CD8-positive, alpha-beta memory T cell (primary cell): ENCODE measurements at places on chromosomes 1 and 21.
A peak's percentile ranks its signal among the peaks of the same experiment; 100 is the strongest.

DNA sequence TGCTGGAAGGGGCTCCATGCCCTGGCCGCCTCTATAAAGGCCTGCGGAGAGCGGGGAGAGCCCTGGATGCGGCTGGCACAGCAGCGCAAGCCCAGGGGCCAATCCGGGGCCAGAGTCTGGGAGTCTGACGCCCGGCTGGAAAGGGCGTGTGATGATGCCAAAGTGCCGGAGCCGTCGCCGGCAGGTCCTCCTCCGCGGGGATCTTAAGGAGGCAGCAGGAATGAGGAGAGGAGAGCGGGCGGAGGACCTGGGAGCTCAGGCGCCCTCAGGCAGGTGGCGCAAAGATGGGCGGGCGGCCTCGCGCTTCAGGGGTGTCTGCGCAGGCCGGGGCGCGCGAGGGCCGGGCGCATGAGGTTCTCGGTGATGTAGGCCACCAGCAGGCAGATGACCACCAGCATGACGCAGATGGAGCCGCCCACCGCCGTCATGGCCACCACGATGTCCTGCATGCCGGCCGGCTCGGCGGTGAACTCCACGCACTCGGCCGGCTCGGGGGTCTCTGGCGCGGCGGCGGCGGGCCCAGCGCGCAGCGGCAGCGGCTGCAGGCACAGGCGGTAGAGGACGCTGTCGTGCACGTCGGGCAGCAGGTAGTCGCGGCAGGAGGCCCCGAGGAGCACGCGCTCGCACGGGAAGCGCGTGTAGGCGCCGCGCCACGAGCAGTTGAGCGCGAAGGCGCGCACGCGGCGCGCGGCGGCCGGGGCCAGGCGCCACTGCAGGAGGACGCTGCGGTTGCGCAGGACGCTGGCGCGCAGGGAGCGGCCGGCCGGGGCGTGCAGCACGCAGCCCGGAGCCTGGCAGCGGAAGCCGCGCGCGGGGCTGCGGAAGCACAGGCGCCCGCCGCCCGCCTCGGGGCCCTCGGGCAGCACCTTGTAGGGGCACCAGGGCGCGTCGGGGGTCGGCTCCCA, 653 bp downstream of the FNDC10 start:
- H3K4me1 ChIP-seq: peaks cover 6% of the 10 kb centered on the region
- H3K36me3 ChIP-seq: no peaks in the 10 kb centered on the region
- peak; percentile 30 for DNase-seq
- no peaks in the 10 kb centered on the region for H3K27me3 ChIP-seq
- H3K27ac ChIP-seq: no peak overlapping the region

GRCh38 chr1:223712850-223713474, 623 bp downstream of the CAPN2 start:
- H3K4me3 ChIP-seq: peak overlapping the region; percentile 78
- DNase-seq: peak; percentile 48
- peak overlapping the region; percentile 72 for H3K27ac ChIP-seq
- no peaks in the 10 kb centered on the region for H3K27me3 ChIP-seq
- H3K36me3 ChIP-seq: no peaks in the 10 kb centered on the region
- peaks cover 72% of the 10 kb centered on the region for H3K4me1 ChIP-seq

DNA sequence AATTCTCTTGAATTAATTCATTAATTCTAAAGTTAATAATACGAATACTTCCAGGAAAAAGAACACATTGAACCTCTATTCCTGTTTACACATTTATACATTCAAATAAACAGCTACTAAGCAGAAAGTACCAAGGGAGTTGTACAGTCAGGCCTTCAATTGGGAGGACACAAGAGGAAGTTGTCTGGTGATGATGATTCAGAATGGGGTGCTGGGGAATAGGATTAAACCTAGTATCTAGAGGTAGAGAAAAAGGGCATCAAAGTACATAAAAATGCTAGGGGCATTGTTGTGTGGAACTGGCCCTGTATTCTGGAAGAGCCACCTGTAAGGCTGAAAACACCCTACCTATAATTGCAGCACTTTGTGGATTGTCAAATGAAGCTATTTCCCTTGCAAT, 71.7 kb upstream of the MROH9 start:
- no peaks in the 10 kb centered on the region for H3K4me1 ChIP-seq
- DNase-seq: no peak
- no peaks in the 10 kb centered on the region for H3K36me3 ChIP-seq

DNA sequence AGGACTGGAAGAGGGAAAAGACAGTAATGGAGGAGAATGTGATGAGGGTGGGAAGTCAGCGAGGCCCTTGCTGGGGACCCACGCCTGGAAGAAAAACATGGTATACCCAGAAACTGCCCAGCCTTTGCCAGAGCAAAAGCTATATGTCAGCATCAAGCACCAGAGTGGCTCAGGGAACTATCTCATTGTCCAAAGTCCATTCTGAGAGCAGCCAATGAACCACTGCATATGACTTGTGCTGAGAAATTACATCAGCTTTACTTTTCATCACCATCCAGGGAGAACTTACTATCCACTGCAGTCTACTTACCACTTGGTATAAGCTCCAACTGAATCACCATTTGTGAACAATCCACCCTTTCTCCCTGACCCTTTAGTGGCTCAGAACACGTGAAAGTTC, 148.1 kb downstream of the TTLL7 start:
- no peaks in the 10 kb centered on the region for H3K27me3 ChIP-seq
- H3K36me3 ChIP-seq: no peaks in the 10 kb centered on the region

GRCh38 chr1:232305050-232305449, 324.9 kb downstream of the SIPA1L2 start:
- no peak overlapping the region for H3K4me3 ChIP-seq
- H3K36me3 ChIP-seq: no peaks in the 10 kb centered on the region
- no peaks in the 10 kb centered on the region for H3K27me3 ChIP-seq
- no peaks in the 10 kb centered on the region for H3K4me1 ChIP-seq

DNA sequence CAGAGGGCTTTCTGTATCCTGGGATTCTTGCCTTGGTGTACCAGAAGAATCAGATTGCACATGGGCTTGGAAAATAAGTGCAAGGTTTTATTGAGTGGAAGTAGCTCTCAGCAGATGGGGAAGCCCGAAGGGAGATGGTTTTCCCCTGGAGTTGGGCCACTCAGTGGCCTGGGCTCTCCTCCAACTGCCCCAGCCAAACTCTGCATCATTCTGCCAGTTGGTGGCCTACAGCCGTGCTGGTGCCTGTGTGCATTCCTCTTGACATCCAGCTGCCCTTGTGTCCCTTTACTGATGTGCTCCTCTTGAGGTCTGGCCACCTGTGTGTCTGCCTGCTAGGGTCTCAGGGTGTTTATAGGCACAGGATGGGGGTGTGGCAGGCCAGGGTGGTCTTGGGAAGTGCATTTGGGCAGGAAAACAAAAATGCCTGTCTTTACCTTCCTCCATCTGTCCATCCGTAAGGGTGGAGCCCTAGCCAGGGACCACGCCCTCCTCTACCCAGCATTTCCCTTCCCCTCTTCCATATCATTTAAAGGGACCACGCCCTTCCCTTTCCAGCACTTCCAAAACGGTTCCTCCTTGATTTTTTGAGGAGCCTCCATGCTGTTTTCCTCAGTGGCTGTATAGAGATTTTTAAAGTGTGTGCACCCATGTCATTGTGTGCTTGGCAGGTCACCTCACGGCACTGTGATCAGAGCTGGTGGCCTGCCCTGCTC, 18.9 kb downstream of the SNAP47 start:
- peaks cover 9% of the 10 kb centered on the region for H3K36me3 ChIP-seq
- H3K4me3 ChIP-seq: no peak overlapping the region

DNA sequence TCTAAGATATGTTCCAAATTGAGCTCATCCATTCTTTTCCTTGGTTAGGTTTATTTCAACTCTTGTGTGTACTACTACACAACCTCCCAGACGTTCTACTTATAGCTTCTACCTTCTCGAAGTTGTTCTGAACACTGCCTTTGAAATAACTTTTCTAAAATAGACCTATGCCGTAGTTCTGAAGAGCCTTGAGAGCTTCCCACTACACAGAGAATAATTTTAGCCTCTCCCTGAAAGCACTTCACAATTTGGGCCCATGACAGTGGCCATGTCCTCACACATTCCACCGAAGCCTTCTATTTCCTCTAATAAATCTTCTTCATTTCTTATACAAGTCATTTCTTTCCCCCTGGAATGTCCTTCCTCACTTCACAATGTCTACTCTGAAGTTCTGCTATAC, 62.2 kb downstream of the CRB1 start:
- no peak overlapping the region for H3K27ac ChIP-seq
- DNase-seq: no peak
- no peaks in the 10 kb centered on the region for H3K4me1 ChIP-seq

DNA sequence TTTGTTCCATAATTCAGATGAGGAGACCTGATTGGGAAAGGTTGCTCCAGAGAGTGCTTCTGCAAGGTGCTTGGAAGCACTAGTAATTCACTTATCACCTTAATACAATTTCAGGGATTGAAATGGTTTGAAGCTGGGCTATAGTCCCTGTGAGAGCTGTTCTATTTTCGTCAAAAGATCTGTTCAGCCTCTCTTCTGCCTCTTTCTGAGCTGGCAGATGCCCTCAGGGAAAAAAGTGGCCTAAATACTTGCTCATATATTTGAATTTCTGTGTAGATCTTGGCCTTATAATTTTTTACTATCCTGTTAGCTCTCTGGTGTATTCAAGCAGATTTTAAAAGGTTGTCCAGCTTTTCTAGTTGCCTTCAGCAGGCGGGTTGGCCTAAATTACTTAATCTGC, 22.3 kb downstream of the C1orf146 start:
- H3K27me3 ChIP-seq: no peaks in the 10 kb centered on the region
- no peaks in the 10 kb centered on the region for H3K4me1 ChIP-seq
- no peak for DNase-seq
- H3K27ac ChIP-seq: no peak overlapping the region
- H3K36me3 ChIP-seq: no peaks in the 10 kb centered on the region

GRCh38 chr1:87754139-87754538, 425.5 kb downstream of the LMO4 start:
- H3K27me3 ChIP-seq: no peaks in the 10 kb centered on the region
- DNase-seq: no peak
- no peak overlapping the region for H3K27ac ChIP-seq

DNA sequence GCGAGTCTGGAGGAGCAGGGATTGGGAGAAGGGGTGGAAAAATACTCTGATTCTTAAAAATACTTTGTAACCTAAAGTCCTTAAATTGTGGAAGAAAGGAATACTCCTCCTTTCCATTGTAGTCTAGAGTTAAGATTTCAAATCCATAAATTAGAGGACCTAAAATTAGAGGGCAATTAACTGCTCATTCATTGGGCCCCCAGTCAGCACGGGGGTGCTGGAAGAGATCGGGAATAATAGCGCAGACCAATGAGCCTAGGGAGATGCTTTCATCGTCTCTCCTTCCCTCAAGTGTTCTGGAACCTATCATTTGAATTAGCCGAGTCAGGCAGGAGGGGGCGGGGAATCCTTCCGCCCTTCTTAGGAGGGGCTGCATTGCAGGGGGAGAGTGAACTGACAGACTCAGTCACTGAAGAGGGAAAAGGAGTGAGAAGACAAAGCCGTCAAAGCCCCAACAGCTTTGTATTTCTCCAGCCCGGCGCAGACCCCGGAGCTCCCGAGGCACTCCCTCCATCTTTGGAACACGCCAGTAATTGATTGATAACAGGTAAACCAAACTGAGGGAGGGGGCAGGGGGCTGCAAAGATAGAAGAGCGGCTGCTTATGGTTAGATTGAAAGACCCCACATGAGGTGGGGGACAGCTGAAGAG, at the start of gene MLLT11:
TSS of gene MLLT11 (plus strand) at position 391 of the 650 bp plus-strand sequence. CDS start 6,828 bp downstream, outside the sequence.
- H3K27me3 ChIP-seq: no peaks in the 10 kb centered on the region
- DNase-seq: no peak
- H3K4me1 ChIP-seq: peaks cover 9% of the 10 kb centered on the region
- H3K27ac ChIP-seq: peak within 1 kb of the TSS; percentile 98

- no peak overlapping the region for H3K27ac ChIP-seq
- no peaks in the 10 kb centered on the region for H3K27me3 ChIP-seq
- DNase-seq: no peak
- no peaks in the 10 kb centered on the region for H3K36me3 ChIP-seq
- H3K4me3 ChIP-seq: no peak overlapping the region
These were observed 109.3 kb downstream of the GALNT2 start for GRCh38 chr1:230176326-230176725.

DNA sequence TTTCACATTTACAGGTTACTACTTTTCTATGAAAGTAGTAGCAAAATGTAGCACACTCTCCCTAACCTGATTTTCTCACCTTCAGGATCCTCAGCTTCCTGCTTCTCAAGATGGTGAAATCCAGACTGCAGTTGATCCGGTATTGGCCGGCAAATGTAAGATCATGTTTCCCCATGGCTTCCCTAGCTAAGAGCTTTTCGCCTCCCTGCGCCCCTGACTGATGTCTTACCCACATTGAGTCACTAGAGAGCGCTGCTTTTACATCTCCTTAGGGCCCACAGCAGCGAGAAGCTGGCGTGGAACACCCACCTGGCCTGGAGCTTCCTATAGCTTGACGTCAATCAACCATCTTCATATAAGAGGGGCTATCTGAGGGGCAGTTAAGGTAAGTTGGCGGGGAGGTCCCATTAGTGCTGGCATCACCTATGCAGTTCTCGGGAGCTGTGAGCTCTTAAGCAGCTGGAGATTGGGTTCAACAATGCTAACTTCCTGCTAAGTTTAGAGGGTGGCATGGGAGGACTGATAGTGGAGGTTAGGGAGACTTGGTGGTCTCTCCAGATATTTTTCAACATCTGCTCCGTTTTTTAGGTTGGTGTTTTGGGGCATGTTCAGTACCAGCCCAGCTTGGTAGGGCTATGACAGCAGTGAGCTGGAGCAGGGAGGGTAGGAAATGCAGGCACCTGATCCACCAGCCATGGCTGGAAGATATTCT, 5.5 kb downstream of the PTPN7 start:
- H3K36me3 ChIP-seq: peaks cover 72% of the 10 kb centered on the region
- H3K4me3 ChIP-seq: no peak overlapping the region
- DNase-seq: no peak
- no peaks in the 10 kb centered on the region for H3K27me3 ChIP-seq
- H3K27ac ChIP-seq: peak overlapping the region; percentile 0

GRCh38 chr1:181184621-181185020, 96.1 kb downstream of the IER5 start:
- no peak overlapping the region for H3K4me3 ChIP-seq
- no peak overlapping the region for H3K27ac ChIP-seq
- H3K36me3 ChIP-seq: no peaks in the 10 kb centered on the region
- peaks cover 12% of the 10 kb centered on the region for H3K4me1 ChIP-seq
- no peaks in the 10 kb centered on the region for H3K27me3 ChIP-seq

DNA sequence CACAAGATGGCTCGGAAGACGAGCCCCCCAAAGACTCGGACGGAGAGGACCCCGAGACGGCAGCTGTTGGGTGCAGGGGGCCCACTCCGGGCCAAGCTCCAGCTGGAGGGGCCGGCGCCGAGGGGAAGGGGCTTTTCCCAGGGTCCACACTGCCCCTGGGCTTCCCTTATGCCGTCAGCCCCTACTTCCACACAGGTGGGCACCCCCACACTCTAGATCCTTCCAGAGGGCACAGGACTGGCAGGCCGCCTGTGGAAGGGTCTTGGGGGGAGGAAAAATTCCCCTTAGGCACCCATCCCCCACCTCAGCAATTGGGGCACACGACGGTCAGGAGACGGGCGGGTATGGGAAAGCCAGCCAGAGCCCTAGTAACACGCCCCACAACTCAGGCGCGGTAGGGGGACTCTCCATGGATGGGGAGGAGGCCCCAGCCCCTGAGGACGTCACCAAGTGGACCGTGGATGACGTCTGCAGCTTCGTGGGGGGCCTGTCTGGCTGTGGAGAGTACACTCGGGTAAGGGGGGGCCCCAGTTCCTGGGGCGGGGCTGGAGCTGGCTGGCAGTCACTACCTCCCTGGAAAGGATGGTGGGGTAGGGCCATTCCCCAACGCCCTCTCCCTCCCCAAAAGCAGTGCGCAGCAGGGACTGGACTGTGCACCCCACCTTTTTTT, 16.1 kb downstream of the NOC2L start:
- H3K27me3 ChIP-seq: peaks cover 22% of the 10 kb centered on the region
- no peak for DNase-seq
- no peaks in the 10 kb centered on the region for H3K36me3 ChIP-seq
